ENCODE measurements at places on chromosomes 3 and 15.

DNA sequence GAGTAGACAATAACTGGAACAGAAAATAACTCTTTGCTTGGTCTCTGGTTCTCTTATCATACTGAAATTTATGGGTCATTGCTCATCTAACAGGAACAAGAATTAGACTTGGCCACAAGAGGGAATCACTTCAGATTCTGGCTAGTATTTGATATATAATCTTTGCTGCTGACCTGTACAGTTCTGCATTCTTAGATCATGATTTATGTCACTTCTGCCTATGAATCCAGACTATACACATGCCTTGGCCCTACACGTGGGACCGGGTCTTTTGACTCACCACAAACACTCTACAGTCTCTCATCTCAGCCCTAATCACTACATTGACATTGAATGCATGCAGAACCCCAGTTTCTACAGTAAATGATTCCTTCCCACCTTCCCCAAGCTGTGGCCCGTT lies 162.5 kb upstream of the SOX2 start:
- no peak for DNase-seq

GRCh38 chr3:193850084-193850619 lies 257.1 kb downstream of the OPA1 start:
- DNase-seq: no peak

GRCh38 chr3:111936191-111936841 lies 42.5 kb upstream of the ABHD10 start:
- DNase-seq: no peak

DNA sequence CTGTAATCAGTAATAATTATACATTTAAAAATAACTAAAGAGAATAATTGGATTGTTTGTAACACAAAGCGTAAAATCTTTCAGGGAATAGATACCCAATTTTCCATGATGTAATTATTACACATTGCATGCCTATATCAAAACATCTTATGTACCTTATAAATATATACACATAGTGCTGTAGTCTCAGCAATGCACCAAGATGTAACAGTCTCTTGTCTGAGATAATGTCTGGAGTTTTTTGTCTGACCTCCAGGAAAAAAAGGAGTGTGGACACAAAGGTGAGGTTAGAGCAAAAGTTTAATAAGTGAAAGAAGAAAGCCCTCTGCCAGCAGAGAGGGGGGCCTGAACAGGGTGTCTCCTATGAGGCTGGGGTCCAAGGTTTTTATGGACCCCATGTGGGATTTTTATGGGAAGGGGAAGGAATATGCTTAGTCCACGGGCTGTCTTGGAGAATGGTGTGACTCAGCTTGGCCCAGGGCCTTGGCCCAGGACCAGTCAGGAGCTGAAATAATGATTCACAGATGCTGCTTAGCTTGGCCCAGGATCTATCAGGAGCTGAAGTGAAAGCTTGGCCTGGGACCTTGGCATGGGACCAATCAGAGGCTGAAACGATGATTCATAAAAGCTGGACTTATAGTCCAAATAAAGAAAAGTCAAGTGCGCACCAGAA lies 545.0 kb downstream of the ZPLD1 start:
- no peak for DNase-seq

- no peak for DNase-seq
Observed at GRCh38 chr3:52354676-52355075, 38.6 kb downstream of the DNAH1 start.

DNA sequence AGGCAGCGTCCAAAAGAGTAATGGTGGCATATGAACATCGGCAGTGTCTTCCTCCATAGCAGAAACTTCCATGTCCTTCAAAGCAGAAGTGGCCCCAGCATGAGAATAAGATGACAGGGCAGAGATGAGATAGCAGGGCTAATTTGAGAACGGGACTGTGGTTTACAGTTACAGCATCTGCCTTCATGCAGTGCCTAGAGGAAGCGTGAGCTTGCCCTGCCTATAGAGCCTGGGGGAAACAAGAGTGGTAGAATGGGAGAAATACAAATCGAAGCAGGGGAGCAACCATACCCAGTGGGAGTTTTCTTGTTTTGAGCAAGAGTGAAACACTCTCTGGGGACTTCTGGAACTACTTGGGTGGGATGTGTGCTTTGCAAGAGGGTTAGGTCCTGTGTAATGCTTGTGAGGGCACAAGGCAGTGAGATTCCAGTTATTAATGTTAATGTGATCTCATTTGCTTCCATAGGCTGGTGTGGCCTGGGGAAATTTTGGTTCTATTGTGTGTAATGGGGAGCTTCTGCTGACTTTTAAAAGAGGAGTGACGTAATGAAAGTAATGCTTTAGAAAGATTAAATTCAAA lies 616.9 kb downstream of the ZIC1 start:
- no peak for DNase-seq

DNA sequence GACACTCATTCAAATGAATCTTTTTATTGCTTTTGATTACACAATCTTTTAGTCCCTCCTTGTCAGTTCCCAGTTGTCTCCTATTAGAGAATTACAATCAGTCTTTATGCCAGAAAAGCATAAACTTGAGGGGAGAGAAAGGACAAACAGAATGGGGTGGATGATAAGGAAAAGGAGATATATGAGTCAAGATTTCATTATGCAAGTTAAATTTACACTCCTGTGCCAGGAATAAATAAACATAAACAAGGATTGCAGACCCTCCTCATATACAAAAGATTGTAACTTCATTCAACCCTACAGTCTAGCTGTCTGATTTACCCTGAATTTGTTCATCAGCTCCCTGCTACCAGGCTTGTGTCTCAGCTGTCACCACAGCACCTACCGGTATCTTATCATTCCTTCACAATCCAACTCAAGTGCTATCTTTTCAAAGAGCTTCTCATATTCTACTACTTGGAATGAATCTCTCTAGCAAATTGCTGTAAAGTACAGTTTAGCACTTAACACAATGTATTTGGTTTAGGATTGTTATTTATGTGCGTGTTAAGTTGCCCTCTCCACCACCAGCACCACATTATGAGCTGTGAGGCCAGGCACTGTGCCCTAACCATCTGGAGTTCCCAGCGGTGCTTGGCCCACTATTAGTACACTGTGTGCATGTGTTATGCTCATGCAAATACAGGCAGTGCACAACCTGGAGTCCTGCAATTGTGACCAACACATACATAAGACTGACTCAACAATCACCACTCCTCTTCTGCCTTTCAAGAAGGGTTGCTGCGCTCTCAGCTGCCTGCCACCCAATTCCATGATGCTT lies 504.1 kb downstream of the TBL1XR1 start:
- DNase-seq: no peak

- no peak for DNase-seq
Observed at GRCh38 chr3:9746330-9746729, 3.4 kb upstream of the OGG1 start.

DNA sequence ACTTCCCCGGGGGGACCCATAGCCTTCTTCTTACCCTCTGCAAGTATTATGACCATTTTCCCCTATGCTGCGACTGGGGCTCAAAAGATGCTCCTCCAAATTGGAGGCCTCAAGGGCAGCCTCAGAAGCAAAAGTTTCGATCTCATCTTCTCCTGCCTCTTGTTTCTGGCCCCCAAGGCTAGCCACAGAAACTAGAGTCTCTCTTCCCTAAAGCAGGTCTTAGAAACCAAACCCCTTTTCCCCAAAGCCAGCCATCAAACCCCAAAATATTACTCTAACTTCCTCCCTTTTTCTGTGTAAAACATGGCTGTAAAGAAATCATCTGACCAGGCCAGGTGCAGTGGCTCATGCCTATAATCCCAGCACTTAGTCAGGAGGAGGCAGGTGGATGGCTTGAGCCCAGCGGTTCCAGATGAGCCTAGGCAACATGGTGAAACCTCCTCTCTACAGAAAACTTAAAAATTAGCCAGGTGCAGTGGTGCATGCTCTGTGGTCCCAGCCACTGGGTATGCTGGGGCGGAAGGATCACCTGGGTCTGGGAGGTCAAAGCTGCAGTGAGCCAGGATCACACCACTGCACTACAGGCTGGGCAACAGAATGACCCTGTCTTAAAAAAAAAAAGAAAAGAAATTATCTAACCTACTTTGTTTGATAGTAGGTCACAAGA lies 36.7 kb upstream of the MFGE8 start:
- DNase-seq: no peak

DNA sequence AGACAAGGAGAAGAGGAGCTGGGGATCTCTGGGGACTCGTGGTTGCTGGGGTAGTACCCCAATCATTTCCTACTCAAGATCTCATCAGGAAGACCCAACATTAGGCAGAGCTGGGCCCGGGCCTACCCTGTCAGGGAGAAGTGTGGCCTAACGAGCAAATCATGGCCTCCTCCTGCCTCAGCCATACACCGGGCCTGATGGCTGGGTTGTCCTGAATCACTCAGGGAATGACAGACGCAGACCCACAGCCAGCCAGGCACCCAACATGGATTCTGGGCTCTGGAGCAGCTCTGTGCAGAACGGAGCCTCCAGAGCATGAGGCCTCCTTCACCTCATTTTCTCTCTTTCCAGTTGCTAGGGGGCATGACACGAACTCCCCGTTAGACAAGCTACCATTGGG lies 19.7 kb downstream of the ITGA11 start:
- no peak for DNase-seq

- no peak for DNase-seq
Observed at GRCh38 chr3:99911433-99911832, 93.8 kb downstream of the CMSS1 start.

- DNase-seq: no peak
Observed at GRCh38 chr3:141894524-141895176, 18.2 kb downstream of the ATP1B3 start.

- no peak for DNase-seq
Observed at GRCh38 chr3:169993761-169994160, 27.2 kb downstream of the SEC62 start.

DNA sequence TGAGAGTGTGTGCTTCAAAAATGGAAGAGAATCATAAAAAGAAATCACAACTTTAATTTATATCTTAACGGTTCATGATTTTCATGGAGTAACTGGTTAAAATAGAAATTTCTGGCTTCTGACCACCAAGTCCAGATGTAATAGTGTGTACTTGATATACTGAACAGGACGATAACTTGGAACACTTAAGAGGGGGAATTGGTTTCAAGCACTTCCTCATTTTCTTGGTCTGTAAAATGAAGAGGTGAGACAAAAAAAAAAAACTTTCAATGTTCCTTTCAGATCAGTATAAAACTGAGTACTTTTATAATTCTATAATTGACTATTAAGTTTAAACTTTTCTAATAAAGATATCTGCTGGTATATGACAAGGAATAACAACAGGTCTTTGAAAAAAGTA lies 64.0 kb upstream of the TRA2B start:
- no peak for DNase-seq

DNA sequence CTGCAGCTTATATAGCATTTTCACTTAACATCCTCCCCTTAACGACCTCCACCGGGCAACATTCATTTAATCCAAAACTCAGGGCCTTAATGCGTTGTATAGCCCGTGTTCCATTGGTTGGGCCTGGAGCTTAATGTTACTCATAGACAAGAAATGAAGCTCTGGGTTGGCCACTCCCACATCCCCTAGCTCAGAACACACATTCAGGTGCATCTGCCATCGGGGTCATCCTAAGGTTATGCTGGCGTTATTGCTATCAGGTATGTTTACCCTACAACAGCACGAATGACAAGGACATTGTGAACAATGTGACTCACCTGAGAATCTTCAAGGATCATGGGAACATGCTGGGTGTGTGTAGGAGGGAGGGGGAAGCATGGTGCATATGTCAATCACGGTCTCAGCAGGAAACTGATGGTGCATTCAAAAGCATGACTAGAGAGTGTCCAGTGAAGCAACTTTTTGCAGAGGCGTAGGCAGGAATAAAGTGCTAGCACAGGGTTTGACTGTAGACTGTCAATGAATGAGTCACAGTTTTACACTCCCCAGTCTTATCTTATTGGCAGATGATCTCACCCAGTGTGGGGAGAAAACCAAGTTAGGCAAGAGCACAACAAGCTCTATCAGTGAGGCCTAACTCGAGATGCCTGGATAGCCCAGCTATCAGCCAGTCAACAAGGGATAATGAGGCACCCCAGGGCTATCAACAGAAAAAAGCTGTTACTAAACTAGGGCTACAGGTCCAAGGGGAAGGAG lies 402.1 kb upstream of the MCTP2 start:
- no peak for DNase-seq

- DNase-seq: no peak
Observed at GRCh38 chr15:93138681-93139250, 49.8 kb upstream of the RGMA start.

DNA sequence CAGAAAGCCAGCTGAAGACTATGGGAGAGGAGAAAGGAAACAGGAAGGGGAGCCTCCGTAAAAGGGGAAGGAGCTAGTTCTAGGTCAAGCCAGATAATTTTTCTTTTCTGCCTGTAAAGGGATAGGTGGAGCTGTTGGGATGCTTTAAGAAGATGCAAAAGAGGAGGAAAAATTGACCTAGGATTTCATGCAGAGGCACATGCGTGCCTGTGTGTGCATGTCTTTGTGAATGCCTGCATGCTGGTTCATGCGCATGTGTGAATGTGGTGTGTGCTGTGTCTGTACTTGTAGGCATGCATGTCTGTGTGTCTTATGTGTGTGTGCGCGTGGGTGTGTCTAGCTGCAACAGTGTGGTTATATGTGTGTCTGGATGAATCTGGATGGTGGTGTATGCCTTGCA lies 27.3 kb downstream of the CCDC33 start:
- DNase-seq: no peak

GRCh38 chr15:48415036-48415886 lies 84.0 kb downstream of the DUT start:
- DNase-seq: no peak

DNA sequence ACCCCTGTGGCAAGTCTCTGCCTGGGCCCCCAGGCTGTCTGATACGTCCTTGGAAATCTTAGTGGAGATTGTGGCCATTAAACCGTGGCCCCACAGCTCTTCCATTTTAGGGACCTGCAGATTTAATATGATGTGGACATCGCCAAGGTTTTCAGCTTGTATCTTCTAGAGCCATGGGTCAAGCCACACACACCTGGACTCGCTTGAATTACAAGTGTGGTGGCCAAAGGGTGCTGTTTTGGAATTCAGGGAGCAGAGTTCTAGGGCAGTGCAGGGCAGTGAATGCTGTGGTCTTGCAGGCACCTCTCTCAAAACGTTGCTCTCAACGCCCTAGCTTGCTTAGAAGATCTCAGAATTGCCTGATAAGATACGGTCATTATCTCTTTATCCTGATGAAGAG lies 211.2 kb downstream of the ROBO2 start:
- no peak for DNase-seq

GRCh38 chr3:117842086-117842485 lies 1132.5 kb downstream of the TUSC7 start:
- DNase-seq: no peak

All from stimulated activated CD8-positive, alpha-beta memory T cell treated with anti-CD3 and anti-CD28 coated beads, Interleukin-4, amount 100 ng/mL, for 4 hours (primary cell).